Transverse colon (tissue), 4 donors: ENCODE measurements at places on chromosomes 5 and 9. TPM values are rescaled to one million over a fixed set of nuclear protein-coding genes. Genes with fewer than 3 reads are reported as not detected.

GRCh38 chr5:72372923-72373322 is 52.8 kb downstream of the PTCD2 start:
- H3K27ac ChIP-seq, result no peak overlapping the region
- H3K4me3 ChIP-seq, result no peak overlapping the region

DNA sequence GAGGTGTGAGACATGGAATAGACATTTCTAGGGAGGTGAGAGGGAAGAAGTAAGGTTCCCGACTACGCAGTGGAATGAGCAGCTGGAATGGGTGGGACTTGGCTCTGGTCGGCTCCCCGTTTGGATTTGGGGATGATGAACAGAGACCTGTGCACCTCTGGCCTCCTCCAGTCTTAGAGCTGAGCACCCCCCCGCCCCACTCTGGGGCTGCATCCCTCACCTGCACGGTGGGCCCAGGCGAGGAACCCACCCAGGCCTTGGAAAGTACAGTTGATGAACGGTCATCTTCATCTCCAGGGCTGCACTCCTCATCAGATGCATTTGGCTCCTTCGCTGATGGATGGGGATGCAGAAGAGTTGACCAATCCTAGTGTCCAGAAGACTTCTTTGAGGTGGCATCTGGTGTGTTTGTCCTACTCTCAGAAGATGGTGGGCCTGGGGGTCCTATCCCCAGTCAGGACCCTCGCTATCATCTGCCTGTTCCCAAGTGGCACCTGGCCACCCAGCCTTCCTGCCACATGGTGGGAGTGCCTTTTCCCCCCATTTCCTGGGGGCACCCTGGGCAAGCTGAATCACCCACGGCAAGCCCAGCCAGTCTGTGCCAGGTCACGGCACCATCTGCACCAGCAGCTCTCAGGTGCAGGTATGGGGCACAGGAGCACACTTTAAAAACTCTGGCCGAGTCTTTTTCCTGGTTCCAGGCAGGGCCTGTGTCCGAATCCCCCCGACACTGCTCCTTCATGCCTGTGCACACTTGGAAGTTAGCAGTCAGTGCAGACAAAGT is 70.5 kb downstream of the GTF3C4 start:
- no peaks in the 10 kb centered on the region for H3K36me3 ChIP-seq
- DNase-seq, result no peak
- H3K27me3 ChIP-seq, result peaks cover 50% of the 10 kb centered on the region
- H3K27ac ChIP-seq, result no peak overlapping the region
- H3K4me3 ChIP-seq, result no peak overlapping the region

DNA sequence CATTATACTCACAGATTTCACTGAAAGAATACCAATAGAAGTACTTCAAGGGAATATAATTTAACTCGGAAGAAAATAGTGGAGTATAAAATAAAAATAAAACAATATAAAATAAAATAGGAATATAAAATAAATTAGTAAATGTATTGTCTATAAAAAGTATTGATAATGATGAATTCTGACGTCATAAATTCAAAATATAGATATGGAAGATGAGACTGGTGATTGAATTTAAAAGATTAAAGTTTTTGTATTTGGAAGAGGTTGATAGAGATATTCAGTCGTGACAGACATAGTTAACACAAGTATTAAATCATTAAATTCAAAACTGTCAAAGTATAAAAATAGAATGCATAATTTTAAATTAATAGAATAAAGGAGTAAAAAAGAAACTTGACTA is 964.9 kb upstream of the C9orf72 start:
- H3K27ac ChIP-seq, result no peak overlapping the region
- no peaks in the 10 kb centered on the region for H3K36me3 ChIP-seq
- H3K4me1 ChIP-seq, result no peaks in the 10 kb centered on the region
- no peaks in the 10 kb centered on the region for H3K27me3 ChIP-seq

DNA sequence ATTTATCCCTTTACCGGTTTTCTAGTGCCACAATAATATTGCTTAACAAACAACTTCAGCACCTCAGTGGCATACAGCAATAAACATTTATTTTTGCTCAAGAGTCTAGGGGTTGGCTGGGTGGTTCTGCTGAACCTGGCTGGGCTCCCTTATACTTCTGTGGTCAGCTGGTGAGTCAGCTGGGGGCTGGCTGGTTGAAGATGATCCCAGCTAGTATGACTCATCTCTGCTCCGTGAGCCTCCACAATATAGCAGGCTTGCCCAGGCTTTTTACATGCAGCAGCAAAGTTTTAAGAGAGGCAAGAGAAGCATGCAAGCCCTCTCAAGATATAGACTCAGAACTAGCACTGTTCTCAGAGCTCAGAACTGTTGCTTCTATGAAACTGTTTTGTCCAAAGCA is 523.5 kb upstream of the CLINT1 start:
- H3K27me3 ChIP-seq, result no peaks in the 10 kb centered on the region
- DNase-seq, result peak; percentile 46
- H3K4me3 ChIP-seq, result no peak overlapping the region
- H3K4me1 ChIP-seq, result peaks cover 3% of the 10 kb centered on the region
- H3K27ac ChIP-seq, result no peak overlapping the region

DNA sequence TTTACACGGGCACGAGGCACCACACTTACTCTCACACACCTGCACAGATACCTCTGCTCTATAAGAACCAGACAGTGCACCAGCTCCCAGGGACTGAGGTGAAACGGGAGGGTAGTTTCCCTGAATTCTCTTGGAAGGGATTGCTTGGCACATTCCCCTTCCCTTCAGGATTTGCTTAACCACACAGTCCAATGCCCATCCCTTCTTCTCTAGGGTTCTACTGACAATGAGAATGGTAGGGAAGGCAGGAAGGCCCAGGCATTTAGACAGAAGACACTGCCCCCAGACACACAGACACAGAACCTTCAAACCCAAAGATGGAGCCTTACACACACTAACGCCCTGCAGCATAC is 704 bp upstream of the LHX6 start:
- peaks cover 31% of the 10 kb centered on the region for H3K4me1 ChIP-seq
- H3K4me3 ChIP-seq, result no peak overlapping the region
- peaks cover 88% of the 10 kb centered on the region for H3K27me3 ChIP-seq
- DNase-seq, result no peak

DNA sequence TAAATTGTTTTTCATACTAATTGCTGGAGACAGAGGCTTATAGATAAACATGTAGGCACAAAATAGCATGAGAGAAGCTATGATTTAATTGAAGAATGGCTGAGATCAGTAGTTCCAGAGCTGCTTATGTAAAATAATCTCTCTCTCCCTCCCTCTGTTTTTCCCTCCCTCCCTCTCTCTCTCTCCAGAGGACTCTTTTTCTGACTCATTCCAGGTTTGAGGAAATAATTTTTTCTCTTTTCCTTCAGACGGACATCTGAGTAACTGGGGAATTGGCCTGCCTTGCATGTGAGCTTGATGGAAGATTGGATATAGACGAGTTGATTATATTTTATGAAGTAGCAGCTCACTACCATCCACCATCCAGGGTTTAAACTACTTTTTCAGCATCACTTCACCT is 35.5 kb downstream of the KCTD16 start:
- H3K36me3 ChIP-seq, result no peaks in the 10 kb centered on the region
- peaks cover 43% of the 10 kb centered on the region for H3K27me3 ChIP-seq
- no peak overlapping the region for H3K27ac ChIP-seq
- H3K4me1 ChIP-seq, result peaks cover 4% of the 10 kb centered on the region

DNA sequence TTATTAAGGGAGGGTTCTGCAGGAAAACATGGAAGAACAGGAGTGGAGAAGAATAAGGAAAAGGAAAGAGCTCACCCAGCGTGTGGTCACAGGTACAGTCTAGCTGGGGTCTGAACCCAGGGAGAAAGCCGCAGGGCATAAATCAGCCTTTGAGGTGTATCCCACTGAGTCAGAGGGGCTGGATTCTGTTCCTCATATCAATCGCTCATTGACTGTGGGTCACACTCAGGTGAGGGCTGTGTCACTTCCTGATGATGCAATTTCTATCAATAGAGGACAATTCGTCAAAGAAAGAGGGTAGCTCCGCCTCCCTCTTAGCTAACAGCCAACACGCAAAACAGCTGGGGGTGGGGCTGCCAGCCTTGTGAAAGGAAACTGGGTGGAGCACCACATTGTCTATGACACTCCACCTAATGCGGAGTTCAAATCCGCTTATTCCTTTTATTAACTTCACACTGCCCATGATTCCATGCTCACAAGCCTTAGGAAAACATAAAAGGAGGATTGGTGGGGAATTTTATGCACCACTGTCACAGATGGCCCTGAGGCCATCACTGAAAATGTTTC is 176.2 kb downstream of the ICE1 start:
- DNase-seq, result no peak
- H3K27me3 ChIP-seq, result no peaks in the 10 kb centered on the region
- no peaks in the 10 kb centered on the region for H3K36me3 ChIP-seq
- H3K4me1 ChIP-seq, result no peaks in the 10 kb centered on the region
- H3K4me3 ChIP-seq, result no peak overlapping the region

GRCh38 chr9:122263699-122264349 is 816 bp downstream of the RBM18 start:
- H3K4me1 ChIP-seq, result peaks cover 33% of the 10 kb centered on the region
- H3K36me3 ChIP-seq, result no peaks in the 10 kb centered on the region
- no peak for DNase-seq

Gene RPS23
- total RNA-seq, result 482 TPM

Gene CCDC180
- 6.6 TPM for total RNA-seq

Gene LEAP2
- 4.9 TPM for total RNA-seq

Gene GFI1B
- not detected for total RNA-seq

Gene PAEP
- total RNA-seq, result not detected
